ENCODE measurements at places on chromosomes 11 and 22.
A peak's percentile ranks its signal among the peaks of the same experiment; 100 is the strongest.

GRCh38 chr11:86999859-87000753 is 37.6 kb upstream of the TMEM135 start:
- DNase-seq: no peak

GRCh38 chr11:131616481-131617140 is 246.2 kb downstream of the NTM start:
- DNase-seq: no peak

DNA sequence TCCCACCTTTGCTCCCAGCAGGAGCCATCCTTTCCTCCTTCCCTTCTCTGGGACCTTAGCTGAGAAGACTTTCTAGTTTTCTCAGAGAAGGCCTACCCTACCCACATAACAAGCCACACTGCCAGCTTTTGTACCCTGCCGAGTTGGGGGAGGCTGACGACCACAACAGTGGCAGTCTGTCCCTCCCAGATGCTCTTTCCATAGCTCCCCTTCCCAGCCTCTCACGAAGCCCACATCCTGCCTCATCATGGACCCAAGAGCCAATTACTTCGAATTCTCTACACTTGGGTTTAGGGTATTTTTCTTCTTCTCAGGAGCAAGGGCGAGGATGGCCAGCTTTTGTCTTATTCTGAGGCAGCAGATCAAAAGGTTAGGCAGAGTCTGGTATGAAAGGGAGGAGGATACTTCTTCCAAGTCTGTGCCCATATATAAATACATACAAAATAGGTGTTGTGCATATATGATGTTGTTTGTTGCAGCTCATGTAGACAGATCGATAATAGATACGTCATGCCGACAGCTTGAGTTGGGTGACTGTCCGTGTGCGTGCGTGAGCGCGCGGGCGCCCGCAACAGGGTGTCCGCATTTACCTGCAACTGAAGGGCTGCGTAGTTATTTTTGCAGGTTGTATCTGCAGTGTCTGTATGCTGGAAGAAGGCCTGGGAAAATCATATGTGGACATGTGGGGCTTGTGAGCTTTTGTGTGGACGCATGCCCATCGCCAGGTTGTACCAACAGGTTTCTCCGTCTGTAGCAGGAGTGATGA is 846 bp upstream of the NRGN start:
- no peak for DNase-seq

- DNase-seq: peak; percentile 55
Measured at GRCh38 chr11:294780-295179, 4.5 kb downstream of the IFITM5 start.

GRCh38 chr11:15179167-15179566 is 64.4 kb downstream of the INSC start:
- DNase-seq: no peak

- DNase-seq: no peak
Measured at GRCh38 chr11:84906995-84907394, 720.1 kb downstream of the DLG2 start.

DNA sequence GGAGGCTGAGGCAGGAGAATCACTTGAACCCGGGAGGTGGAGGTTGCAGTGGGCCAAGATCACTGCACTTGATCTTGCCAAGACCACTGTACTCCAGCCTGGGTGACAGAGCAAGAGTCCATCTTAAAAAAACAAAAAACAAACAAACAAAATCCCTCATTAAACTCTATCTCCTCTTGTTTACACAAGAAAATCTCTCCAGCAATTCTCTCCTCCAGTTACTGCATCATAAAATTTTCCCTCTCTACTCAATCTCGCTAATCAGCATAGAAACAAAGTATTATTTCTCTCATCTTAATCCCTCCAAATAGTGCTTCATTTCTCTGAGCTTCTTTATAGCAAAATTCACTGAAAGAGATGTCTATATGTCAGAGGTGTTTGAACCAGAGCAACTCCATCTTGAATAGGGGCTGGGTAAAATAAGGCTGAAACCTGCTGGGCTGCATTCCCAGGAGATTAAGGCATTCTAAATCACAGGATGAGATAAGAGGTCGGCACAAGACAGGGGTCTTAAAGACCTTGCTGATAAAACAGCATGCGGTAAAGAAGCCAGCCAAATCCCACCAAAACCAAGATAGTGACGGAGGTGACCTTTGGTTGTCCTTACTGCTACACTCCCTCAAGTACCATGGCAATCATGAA is 19.8 kb downstream of the MTMR2 start:
- no peak for DNase-seq

DNA sequence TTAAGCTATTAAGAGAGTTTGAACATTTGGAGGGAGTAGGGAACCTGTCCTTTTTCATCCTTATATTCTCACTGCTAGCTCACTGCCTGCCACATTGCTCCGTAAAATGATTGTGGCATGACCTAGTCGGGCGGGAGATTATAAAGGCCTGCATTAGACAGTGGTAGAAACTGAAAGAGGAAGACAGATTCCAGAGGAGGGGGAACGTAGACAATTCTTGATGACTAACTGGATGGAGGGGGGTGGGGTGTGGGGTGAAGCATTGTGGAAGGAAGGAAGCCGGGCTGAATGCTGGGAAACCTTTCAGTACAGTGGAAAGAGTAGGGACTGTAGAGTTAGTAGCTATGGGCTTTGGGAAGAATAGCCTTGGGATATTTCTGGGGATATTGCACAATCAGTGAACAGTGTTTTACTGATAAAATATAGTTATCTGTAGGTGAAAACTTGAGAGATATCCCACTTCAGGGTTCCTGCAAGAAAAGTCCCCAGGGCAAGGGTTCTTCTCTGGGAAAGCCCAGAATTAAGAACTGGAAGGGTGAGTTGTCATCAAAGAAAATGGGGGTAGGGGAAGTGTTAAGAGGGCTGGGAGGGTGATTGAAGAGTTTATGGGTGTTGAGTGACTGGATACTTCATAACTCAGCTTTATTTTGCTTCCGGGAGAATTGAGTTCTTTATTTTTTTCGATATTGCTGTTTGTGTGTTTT is 2.1 kb downstream of the MED15 start:
- DNase-seq: peak; percentile 33

DNA sequence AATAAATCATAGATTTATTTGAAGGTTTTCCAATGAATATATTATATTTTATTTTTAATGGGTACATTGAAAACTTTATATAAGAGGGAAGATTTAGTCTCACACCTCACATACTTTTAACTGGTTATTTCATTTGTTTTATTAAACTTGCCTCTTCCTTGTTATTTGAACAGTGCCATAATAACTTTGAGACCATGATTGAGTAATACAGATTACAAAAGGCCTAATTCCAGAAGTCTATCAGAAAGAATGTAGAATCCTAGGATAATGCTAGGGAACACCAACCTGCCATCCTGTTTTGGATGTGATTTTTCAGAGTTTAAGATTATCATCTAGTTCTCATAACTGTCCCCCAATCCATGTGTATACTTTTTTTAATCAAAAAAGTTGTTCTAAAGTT is 102.7 kb upstream of the BIRC3 start:
- no peak for DNase-seq

GRCh38 chr22:26534874-26535602 is 22.8 kb upstream of the TFIP11 start:
- no peak for DNase-seq

- DNase-seq: peak; percentile 40
Measured at GRCh38 chr11:128610721-128611617, 23.6 kb upstream of the ETS1 start.

- DNase-seq: no peak
Measured at GRCh38 chr22:31130873-31131272, 8.1 kb downstream of the INPP5J start.

GRCh38 chr11:72278905-72279304 is 34.9 kb upstream of the PHOX2A start:
- DNase-seq: no peak

DNA sequence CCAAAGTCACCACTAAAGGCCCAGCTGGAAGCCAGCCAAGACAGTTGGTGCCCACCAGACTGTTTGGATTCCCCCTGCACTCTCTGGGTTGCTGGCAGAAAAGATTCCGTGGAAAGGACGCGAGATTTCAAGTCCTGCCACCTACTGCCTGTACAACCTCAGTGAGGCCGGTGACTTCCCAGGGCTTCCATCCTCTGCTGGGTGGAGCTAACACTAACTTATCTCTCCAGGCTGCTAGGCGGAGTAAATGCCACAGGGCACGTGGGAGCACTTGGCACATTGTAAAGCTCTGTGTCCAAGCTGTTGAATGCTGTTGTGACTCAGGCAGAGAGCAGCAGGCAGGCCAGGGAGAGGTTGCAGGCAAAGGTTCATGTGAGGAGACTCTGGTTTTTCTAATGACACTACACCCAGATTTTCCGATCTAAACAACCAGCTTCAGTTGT is 50.9 kb upstream of the CDON start:
- DNase-seq: no peak

- no peak for DNase-seq
Measured at GRCh38 chr22:42962295-42963230, 52.4 kb downstream of the PACSIN2 start.

GRCh38 chr11:131498631-131499160 is 128.3 kb downstream of the NTM start:
- no peak for DNase-seq

DNA sequence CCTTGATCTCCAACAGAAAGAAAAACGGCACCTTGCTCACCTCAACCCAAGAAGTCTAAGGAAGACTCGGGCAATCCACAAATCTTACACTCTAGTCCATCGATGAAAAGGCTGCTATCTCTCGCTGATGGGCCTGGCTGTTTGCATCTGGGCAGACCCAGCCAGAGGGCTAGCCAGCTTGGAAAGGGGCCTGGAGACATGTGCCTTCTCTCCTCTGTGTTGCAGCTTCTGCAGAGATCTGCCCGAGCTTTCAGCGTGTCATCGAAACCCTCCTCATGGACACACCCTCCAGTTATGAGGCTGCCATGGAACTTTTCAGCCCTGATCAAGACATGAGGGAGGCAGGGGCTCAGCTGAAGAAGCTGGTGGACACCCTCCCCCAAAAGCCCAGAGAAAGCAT is 3.2 kb downstream of the SCGB1A1 start:
- no peak for DNase-seq

GRCh38 chr11:48001438-48002021 is 21.2 kb downstream of the PTPRJ start:
- peak; percentile 85 for DNase-seq

GRCh38 chr22:47822422-47822821 is 1060.0 kb downstream of the TBC1D22A start:
- DNase-seq: no peak

- no peak for DNase-seq
Measured at GRCh38 chr22:43926349-43926710, 2.7 kb downstream of the PNPLA3 start.

- no peak for DNase-seq
Measured at GRCh38 chr22:19164425-19164824, 14.1 kb downstream of the SLC25A1 start.

- no peak for DNase-seq
Measured at GRCh38 chr11:46055371-46055770, 65.9 kb downstream of the PHF21A start.

- DNase-seq: no peak
Measured at GRCh38 chr11:19766206-19766605, 53.6 kb downstream of the NAV2 start.

- DNase-seq: no peak
Measured at GRCh38 chr22:16949561-16949960, 58.5 kb downstream of the GAB4 start.

DNA sequence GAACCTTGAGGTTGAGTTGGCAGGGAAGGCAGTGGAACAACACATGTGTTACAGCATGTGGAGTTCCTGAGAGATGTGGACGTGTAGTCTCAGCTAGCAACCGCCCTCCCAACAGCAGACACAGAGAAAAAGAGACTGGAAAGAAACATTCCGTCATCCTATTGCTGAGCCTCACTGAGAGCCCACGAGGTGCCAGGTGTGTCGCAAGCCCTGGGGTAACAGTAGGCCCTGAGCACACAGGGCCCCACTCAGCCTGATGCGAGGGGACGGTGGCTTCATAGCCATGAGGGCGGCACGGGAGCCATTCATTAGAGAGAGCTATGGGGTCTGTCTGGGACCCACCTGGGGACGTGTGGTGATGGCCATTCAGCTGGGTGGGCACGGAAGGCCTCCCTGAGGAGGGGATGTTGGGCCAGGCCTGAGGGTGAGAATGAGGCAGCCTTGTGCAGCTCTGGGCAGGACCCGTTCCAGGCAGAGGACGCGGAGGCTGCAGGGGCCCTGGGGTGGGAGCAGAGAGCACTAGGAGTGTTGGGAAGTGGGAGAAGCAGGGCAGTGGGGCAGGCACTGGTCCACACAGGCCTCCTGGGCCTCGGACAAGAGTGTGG is 26.2 kb downstream of the MPPED1 start:
- DNase-seq: no peak

- no peak for DNase-seq
Measured at GRCh38 chr11:34176751-34177209, 71.4 kb downstream of the NAT10 start.

DNA sequence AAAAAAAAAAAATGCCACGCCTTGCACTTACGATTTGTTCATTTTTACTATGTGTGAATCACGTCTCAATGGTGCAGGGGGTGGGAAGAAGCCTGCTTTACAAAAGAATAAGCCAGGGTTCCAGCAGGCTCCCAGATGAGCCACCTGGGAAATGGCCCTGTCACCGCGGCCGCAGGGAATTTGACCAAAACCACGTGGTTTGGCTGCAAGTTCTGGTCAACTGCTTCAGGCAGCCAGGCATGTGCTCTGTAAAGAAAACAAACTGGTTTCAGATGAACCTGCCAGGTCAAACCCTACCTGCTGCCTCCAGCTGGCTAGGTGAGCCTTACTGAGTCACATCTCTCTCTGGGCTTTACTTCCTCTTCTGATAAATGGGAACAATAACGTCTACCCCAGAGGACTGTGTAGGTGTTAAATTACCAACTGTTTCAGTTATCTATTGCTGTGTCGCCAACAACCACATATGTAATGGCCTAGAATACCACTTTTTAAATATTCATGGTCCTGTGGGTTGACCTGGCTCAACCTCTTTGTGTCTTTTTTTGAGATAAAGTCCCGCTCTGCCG is 30.5 kb upstream of the GCAT start:
- no peak for DNase-seq

GRCh38 chr22:21936151-21936775 is 16.4 kb downstream of the PPM1F start:
- DNase-seq: no peak

DNA sequence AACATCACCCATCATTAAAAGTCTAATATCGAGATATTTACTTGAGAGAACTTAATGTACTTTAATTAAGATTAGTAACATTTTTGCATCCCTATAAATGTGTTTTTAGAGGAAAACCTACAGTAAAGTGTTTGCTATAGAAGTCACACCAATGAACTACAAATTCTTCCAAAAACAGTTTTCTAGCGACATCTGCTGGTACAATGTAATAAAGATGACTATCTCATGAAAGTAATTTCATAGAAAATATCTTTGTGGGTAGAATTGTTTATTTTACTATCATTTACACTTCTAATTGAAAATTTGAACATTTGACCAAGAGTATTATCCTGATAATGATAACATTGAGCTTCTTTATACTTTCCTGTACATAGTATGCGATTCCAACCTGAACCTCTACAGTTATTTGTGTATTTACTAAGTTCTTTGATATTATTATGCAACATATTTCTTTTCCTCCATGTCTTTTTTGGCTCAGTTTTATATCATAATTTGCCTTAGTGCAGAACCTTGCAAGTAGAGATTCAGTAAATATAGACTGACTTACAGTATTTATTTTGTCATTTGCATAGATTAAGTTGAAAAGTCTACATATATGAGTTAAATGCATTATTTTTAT is 252.7 kb downstream of the TMEM135 start:
- no peak for DNase-seq

GRCh38 chr11:125332821-125333220 is 163.2 kb downstream of the FEZ1 start:
- no peak for DNase-seq

Data from activated naive CD4-positive, alpha-beta T cell treated with anti-CD3 and anti-CD28 coated beads, Interleukin-2, amount 50 U/mL, for 72 hours (primary cell).